ENCODE measurements at places on chromosomes 11 and 22.

- no peak for DNase-seq
Measured at GRCh38 chr11:124882339-124883071, 15.2 kb downstream of the ROBO4 start.

DNA sequence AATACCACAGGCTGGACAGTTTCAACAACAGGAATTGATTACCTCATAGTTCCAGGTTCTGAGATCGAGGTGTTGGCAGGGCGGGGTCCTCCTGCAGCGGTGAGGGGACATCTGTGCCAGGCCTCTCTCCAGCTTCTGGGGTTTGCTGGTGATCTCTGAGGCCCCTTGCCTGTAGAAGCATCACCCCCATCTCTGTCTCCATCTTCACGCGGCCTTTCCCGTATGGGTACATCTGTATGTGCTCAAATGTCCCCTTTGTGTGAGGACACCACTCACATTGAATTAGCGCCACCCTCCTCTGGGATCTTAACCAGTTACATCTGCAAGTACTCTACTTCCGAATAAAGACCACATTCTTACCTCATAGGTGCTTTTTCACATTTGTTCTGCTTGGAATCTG, 1029.9 kb downstream of the BRD1 start:
- no peak for DNase-seq

DNA sequence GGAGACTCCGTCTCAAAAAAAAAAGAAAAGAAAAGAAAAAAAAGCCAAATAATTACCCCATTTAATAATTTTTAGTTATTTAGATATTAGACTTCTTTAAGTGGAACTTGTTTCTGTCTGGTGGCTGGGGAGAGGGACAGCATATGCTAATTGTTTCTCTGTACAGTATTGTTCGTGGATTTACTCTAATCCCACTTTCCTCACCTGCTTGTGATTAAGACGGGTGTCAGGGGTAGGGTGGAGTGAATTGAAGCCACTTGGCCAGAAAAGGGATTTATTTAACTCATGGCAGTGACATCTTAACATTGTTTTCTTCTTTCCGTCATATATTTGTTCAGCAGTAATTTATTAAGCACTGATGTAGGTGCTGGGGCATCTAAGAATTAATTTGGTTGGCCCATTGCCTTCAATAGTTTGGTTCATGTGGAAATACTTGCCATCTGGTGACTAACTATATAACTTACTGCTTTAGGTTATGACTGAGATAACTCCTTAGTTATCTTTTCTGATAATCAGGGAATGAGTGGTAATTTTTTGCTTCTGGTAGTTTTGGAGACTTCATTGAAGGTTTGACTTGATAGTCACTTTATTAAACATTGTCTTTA, 4.6 kb downstream of the TNRC6B start:
- no peak for DNase-seq

- no peak for DNase-seq
Measured at GRCh38 chr22:19059481-19060278, 62.5 kb downstream of the DGCR2 start.

GRCh38 chr22:30265823-30266444, 717 bp downstream of the OSM start:
- DNase-seq: peak; percentile 91

DNA sequence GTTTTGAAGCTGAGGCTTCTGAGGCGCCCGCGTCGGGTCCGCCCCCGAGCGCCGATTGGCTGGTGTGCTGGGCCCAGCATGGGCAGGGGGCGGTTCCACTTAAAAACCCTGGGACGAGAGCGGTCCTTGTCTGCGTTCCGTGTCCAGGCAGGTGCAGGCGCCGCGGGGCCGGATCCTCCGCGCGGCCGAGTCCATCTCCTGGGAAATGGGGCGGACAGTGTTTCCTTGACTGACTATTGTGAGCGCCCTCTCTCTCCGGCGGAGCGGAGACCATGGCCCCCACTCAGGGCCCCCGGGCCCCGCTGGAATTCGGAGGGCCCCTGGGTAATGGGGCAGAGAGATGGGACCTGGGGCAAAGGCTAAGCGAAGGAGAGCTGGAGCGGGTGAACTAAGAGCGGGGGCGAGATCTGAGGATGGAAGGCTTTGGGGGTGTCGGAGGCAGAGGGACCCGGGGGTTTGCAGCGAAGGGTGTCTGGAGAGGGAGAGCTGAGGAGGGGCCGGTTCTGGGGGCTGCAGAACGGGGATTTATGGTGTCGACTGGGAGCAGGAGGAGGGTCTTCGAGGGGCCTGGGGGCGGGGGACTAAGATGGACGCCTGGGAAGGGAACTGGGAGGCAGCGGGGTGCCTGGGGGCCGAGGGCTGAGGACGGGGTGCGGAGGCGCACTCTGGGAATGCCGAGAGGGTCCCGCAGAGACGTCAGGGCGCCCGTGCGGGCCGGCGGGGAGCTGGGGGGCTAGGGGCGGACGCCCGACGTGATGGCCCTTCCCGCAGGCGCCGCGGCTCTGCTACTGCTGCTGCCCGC, at the start of gene TM7SF2:
TSS of gene TM7SF2 (plus strand) at position 129 of the 802 bp plus-strand sequence. CDS start at position 273, 144 bp downstream.
- DNase-seq: peak; percentile 96

DNA sequence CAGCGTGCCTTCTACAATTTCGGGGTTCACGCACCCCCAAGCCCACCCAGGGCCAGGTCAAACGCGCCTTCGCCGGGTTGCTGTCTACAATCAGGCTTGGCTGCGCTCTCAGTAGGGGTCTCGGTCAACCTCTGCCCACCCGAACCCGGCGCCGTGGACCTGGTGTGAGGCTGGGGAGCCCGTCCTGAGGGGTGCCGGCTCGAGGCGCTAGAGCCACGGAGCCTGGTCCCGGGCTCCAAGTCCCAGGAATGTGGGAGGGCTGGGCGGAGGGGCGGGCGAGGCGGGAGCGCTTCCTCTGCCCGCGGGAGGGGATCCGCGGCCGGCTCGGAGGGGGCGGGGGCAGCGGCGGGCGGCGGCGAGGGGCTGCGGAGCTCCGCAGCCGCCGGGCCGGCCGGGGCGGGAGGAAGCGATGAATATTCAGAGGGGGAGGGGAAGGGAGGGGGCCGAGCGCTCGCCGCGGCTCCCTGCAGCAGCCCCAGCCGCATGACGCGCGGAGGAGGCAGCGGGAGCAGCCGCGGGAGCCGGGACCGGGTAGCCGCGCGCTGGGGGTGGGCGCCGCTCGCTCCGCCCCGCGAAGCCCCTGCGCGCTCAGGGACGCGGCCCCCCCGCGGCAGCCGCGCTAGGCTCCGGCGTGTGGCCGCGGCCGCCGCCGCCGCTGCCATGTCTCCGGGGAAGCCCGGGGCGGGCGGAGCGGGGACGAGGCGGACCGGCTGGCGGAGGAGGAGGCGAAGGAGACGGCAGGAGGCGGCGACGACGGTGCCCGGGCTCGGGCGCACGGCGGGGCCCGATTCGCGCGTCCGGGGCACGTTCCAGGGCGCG, at the start of gene PTPRJ:
TSS of gene PTPRJ (plus strand) at position 472 of the 819 bp plus-strand sequence. CDS start 354 bp downstream, outside the sequence.
- peak; percentile 75 for DNase-seq

DNA sequence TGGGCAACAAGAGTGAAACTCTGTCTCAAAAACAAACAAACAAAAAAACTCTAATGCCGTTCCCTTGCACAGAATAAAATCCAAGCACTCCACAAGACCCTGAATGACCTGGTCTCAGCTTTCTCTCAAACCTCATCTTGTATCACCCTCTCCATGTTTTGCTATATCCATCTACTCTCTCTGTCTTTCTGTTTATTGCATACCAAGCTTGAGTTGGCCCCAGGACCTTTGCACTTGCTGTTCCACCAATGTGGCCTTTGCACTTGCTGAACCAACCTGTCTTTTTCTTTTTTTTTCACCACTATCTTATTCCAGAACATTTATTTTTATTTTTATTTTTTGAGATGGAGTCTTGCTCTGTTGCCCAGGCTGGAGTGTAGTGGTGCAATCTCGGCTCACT, 2.0 kb upstream of the L3MBTL2 start:
- DNase-seq: no peak
